ENCODE measurements at places on chromosomes 7 and 10.

GRCh38 chr7:146831875-146832274 lies 715.3 kb downstream of the CNTNAP2 start:
- DNase-seq = no peak

DNA sequence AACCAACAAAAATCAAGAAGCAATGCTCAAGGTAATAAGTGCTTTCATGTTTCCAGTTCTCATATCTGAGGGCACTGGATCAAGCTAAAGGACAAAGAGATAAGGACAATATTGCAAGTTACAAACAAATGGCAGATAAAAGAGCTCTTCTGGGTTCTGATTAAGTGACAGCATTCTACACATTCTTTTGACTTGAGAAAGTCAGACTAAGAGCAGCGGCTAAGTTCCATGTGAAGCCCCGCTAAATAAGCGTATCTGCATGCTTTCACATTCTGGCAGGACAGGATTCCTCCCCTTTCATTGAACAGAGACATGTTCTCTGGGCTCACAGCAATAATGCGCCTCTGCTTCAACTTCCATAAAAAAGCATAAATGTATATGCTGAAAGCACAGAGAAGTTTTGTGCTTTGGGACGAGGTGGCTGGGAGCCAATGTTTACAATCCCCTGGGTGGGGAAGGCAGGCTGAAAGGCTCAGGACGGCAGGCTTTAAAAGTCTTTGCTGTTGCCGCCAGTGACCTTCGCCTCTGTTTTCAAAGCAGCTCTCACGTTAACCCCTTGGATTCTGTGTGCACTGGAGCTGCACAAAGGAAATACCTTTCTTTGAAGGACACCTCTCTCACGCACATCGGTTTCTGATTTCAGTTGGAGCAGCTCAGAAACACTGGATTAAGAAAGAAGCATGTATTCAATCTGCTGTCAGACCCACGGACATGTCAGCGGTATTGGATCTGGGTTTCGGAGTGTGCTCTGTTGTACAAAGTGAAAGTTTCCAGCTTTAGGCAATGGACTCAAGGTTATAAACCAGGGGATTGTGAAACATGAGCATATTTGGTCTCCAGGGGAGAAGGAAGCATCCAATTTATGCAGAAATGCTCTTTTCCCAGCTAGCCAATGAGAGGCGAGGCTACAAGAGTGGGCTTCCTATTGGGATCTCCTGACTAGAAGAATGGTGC lies 105.4 kb upstream of the FAM133B start:
- peak; percentile 88 for DNase-seq

- DNase-seq = no peak
Observed at GRCh38 chr7:25633426-25634036, 405.2 kb upstream of the NPVF start.

DNA sequence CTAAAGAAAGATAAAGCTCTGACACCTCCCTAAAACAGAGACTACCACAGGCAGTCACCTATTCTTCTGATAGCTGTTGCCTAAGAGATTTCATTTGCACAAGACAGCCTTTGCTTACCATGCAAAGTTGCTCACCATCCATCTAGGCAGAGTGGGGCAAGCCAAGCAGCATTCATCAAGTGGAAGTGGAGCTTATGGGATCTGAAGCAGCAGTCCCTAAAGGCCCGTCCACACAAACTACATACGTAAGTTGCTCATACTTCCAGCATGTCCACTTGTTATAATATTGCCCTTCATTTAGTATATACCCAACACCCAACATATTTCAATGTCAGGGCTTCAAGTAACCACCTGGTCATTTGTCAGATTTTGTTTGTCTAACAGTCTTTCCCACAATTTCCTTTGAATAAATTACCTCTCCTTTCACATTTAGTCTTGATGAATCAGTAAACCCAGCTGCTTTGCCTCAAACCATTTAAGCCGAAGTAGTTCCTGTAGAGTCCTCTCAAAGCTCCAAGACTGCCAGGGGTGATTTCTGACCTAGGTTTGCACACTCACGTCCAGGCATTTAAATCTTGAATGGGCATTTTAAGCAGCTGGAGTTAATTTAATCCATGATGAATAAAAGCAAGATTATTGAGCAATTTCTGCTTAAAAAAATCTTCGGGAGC lies 67.9 kb downstream of the ATAD1 start:
- DNase-seq = peak; percentile 86

DNA sequence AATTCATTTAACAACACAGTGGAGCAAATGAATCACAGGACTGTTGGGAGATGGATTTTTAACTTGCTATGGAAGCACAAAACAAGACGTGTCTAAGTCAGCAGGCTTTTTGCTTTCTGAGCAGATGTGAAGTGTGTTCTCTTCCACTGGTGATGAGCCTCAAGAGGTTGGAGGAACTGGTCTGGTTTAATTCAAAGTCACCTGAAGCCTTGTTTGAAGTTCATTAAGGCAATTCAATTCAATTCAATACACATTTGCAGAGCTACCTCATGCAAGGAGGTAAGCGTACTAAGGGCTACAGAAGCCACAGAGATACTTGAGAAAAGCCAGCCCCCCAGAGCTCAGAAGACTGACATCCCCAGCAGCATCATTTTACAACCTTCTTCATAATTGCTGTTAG lies 68.4 kb upstream of the PALS2 start:
- DNase-seq = no peak

DNA sequence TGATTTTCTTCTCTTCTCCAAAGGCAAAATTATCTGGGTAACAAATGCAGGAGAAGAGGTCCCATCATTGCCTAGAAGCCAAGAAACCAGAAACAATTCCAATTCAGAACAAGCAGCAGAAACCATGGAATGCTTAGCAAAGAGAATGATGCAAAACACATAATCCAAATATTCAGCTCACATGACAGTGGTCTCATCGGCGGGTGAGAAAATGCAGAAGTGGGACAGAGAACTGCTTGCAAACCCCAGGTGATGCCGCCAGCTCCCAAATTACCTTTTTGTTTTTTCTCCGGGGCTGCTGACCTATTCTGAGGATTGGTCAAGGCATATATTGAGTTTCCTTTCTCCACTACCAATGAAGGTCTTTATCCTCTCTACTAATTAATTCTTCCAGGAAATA lies 99.7 kb downstream of the ZNF22 start:
- DNase-seq = no peak

DNA sequence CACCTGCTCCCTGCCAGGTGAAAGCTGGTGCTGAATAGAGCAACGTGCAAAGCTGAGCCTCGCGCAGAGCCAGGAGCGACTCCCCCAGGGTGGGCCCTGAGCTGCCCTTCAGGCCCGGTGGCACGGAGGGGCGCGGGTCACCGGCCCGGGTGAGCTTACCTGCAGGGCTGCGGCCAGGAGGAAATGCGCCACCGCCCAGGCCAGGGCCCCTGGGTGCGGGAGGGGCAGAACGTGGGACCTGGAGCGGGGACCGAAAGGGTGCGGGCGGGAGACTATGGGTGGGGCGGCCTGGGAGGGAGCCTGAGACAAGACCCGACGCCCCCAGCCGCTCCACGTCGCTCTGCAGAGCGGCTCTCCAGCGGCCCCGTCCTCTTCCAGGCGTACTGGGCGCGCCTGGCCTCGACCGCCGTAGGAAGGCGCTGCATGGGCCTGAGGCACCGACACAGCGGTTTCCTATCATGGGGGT lies 122.1 kb downstream of the BTAF1 start:
- no peak for DNase-seq

DNA sequence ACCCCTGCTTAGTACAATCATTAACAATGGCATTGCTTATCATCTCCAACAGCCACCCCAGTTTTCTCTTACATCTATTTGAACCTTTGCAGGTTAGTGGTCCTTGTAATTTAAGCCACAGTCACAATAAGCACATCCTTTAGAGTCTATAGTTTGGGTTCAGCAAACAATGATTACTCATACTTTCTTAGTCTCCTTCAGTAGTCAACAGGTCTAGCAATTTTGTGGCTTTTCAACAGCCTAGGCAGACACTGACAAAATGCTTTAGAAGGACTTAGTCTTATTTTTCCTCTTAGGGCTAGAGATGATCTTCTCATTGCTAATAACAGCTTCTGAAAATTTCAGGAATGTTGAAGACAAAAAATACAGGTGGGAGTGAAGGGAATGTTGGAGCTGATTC lies 32.3 kb upstream of the FAM204A start:
- no peak for DNase-seq

GRCh38 chr10:126394948-126395347 lies 6.7 kb upstream of the ADAM12 start:
- DNase-seq = no peak

- DNase-seq = no peak
Observed at GRCh38 chr10:94351089-94351488, 11.7 kb downstream of the NOC3L start.

- no peak for DNase-seq
Observed at GRCh38 chr10:992871-993270, 4.6 kb downstream of the GTPBP4 start.

DNA sequence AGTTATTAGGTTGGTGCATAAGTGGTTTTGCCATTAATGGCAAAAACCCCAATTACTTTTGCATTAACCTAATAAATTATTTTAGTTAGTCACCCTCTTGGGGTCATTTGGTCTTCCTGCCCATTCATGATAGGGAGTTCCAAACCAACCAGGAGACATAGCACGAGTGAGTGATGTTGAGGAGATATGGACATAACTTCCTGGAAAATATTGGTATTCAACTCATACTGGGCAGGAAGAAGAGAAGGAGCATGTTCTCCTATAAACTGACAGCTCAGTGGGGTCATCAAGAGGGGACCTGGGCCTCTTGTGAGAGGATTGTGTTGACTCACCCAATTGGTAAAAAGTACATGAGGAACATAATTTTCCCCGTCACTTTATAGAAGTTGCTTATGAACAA lies 23.7 kb downstream of the SPAG6 start:
- no peak for DNase-seq

GRCh38 chr10:120387326-120387725 lies 69.7 kb upstream of the PLPP4 start:
- no peak for DNase-seq

GRCh38 chr10:35300063-35300699 lies 36.1 kb upstream of the CCNY start:
- peak; percentile 44 for DNase-seq

DNA sequence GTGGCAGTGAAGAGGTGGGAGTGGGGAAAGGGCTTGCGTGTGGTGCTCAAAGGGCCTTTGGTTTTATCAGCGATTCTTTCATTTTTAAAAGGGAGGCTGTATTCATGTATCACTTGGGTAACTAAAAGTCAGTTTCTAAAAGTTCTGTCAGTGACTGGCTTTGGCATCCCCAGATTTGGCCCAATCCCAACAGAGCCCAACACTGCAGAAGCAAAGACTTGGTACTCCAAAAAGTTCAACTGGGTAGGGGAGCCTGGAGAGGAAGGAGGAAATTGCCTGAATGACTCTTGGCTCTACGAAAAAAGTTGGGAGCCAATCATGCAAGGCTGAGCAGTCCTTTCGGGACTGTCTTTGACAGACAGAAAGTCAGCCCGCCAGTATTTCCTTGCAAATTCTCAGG lies 54.5 kb upstream of the COL13A1 start:
- DNase-seq = no peak

GRCh38 chr7:74362266-74362665 lies 73.1 kb downstream of the CLIP2 start:
- no peak for DNase-seq

DNA sequence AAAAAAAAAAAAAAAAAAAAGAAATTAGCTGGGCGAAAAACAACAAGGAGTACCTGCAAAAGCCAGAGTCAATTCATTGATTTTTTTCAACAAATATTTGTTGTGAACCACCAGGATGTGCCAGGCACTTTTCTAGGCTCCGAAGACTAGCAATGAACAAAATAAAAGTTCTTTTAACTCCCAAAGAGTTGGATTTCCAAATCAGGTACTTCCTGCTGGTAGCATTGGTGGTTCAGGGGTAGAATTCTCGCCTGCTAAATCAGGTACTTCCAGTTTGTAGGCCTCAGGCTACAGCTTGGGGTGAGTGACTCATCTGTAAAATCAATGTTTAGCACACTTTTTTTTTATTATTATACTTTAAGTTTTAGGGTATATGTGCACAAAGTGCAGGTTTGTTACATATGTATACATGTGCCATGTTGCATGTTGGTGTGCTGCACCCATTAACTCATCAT lies 10.9 kb downstream of the PPA1 start:
- DNase-seq = no peak
